Kidney capillary endothelial cell (primary cell): ENCODE measurements at places on chromosomes 12 and 14.

DNA sequence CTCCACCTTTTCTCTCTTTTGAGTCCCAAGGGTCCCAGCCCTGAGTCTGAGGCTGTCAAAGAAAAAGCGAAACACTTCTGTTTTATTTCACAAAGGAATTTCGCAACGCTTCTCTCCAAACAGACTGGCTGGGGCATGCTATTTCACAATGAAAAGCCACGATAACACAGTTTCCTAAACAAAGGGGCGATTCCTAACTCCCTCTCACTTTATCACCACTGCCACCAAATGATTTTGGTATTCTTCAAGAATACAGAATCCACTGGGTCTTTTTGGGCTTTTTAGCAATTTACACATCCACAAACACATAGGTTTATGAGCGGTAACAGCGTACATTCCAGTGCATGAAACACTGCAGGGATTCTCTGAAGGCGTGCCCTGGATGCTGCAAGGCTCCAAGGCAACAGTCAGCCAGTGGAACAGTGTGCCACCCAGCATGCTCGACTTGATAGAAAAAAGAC is 161.2 kb downstream of the DAD1 start:
- DNase-seq: no peak

DNA sequence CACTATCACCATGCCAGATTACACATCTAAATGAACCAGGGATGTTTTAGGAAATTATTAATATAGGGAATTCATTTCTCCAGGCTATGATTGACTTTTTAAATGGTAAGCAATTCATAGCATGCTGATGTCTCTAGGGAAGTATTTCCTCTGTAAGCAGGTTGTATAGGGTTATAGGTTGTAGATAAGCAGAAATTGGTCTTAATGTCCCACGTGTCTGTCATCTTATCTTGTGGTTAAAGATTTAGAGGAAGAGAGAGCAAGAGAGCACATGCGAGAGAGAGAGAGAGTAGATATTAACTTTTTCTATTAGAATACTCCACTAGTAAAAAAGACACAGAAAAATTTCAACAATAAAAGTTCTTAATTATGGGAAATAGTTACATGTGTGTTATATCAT is 32.6 kb downstream of the TRHDE start:
- DNase-seq: no peak

DNA sequence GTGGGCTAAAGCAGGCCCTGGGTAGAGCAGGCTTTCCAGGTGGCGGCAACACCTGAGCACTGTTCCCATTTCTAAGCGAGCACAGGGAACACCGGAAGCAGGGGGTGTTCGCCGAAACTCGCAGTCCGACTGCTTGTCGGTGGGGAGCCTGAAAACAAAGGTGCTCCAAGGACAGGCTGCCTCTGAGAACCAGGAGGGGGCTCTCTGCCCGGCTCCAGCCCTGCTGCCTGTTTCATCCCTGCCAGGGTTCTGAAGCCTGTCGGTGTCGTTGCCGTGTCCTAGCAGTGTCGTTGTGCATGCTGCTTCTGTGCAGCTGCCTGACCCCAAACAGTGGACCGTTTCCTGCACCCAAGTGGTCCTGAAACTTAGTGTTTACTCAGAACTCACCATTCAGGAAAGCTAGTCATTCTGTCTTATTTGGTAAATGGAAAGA is 21.8 kb downstream of the CCNK start:
- no peak for DNase-seq

DNA sequence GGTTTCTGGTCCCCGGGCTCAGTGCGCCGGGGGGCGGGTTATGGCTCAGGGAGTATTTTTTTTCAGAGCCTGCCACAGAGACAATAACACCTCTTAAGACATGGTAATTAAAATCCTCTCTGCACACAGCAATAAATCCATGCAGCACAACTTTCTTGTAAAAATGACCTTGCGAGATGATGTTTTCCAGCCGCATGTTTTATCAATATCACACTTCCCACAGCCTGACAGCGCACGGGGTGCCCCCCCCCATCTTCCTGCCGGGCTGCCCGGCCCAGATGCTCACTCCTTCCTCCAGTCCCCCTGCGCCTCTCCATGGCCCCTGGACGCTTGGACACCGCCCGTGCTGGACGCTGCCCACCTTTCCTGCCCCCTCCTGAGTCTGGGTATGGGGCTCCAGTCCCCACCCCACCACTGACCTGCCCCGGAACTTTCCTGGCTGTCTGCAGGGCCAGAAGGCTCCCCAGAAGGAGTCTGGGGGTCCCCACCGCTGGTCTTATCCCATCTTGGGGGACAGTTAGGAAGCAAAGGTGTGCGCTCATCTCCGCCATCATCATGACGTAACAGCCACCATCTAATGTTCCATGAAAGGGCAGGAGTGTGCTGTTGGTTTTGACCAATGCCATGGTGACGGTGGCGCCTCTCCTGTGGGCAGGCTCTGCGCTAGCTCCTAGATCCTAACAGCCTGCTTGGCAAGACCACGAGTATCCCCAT is 182.9 kb downstream of the KIF26A start:
- DNase-seq: no peak

DNA sequence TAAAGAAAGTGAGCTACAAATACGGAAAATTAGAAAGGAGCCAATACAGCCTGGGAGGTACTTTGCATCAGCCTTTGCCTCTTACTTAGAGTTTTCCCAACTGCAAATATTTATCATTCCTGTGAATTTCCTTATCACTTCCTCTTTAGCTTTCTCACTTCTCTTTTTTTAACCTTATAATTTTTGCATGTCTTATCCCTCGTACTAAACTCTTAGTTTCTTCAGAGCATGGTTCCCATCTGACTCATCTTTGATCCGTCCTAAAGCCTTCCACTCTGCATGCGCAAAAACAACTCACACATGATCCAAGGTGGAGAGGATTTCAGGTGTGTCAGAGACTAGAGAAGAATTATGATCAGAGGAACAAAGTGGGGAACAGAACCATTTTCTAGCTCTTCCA is 9.6 kb upstream of the SNAPC1 start:
- no peak for DNase-seq
